ENCODE measurements at places on chromosomes 5 and 9.

DNA sequence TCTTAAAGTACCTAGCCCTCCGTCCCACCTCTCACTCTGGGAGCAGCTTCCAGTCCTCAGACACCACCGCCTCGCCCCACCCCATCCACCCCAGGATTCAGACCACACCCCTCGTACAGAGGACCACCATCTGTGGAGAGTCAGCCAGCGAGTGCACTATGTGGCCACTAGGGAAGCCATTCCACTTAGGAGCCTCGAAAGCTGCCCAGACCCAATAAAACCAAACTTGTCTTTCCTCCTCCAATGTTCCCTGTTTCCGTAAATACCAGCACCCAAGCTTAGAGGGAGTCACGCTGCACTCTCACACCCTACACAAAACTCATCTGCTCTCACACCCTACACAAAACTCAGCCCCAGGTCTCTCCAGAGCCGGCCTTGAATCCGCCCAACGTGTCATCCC is 1.9 kb downstream of the GCNT4 start:
- no peak for DNase-seq

GRCh38 chr9:87178302-87178701 is 231.0 kb upstream of the GAS1 start:
- no peak for DNase-seq

- DNase-seq: no peak
Observed at GRCh38 chr9:31272456-31273295, 1111.8 kb upstream of the ACO1 start.

- DNase-seq: no peak
Observed at GRCh38 chr9:130466537-130467217, 21.9 kb downstream of the ASS1 start.

DNA sequence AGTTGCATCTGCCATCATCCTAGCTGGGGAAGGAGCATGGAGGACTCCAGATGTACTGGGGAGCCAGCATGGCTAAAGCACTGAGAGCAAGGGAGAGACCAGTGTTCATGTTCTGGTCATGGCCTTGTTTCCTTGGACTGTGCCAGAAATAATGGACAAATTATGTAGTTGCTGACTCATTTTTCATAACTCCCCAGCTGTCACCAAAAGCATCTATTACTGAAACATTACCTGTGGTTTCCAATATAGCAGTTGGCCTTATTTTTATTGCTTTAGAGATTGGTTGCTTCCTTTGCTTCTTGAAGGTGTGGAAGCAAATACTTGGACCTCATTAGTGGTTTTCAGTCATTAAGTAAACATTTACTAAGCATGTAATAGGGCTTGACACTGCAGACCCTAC is 11.3 kb downstream of the RALGPS1 start:
- no peak for DNase-seq

- no peak for DNase-seq
Observed at GRCh38 chr5:172343741-172344140, 60.2 kb upstream of the UBTD2 start.

DNA sequence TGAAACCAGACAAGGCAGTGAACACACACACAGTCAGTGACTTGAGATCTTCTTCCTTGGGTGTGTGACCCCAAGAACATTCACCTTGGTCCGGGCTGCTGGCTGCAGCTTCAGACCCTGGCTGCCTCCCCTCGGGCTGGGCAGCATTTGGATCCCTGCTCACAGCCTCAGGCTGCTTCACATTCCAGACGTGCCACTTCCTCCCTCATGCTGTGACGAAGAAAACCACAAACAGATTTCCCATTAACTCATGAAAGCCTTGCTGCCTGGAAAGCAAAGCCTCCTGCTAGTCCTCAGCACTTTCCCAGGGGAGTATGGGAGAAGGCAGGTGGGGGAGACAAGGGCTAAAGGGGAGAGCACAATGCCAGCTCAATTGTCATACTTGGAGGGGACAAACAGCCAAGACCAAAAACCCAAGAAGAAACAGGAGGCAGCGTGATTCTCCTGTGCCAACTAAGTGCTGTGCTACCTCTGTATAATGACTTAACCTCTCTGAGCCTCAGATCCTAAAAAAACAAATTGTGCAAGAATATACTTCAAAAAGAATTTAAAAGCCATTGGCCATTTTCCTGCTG is 594.6 kb upstream of the BRINP1 start:
- no peak for DNase-seq

- DNase-seq: no peak
Observed at GRCh38 chr5:153991168-153991567, 47.5 kb downstream of the FAM114A2 start.

DNA sequence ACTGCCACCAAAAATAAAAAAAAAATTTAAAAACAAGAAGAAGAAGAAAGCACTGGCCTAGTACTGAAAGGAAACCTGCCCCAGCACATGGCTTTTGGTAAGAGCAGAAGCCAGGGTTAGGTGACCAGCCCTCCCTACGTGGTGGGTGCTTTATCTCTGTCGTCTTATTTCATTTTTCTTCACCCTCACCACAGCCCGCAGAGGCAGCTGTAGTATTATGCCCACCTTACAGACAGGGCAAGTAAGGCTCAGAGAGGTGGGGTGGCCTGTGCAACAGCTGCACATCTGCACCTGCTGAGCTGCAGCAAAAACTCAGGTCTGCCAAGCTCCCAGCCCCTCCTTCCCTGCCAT is 140.8 kb upstream of the LMX1B start:
- no peak for DNase-seq

DNA sequence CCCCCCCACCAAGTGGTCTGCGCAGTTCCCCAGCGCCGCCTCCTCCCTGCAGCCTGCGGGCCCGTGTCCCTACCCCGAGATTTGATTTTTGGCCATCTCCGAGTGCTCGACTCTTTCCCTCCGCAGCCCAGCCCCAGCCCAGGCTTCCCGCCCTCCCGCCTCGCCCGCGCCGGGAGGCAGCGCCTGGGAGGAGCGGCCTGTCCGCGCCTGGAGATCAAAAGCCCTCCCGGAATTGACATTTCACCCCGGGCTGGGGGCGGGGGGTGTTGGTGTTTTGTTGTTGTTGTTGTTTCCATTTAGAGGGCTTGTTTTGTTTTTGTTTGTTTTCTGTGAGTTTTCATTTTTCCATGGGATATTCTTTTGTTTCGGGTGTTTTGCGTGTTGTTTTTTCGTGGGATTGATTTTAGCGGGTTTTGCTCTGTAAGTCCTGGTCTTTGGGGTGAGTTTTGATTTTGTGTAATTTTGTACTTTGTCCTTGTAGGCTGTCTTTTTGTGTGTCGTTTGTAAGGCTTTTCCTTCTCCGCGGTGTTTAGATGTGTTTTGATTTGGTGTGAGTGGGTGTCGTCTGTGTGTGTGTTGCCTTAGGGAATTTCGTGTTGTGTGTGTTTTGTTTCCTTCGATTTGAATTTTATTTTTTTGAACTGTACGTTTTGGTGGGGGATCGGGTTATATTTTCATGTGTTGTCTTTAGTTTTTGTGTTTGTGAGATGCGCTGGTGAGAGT is 1.7 kb upstream of the PAX5 start:
- DNase-seq: no peak

GRCh38 chr5:143471666-143472464 is 68.4 kb upstream of the NR3C1 start:
- no peak for DNase-seq

DNA sequence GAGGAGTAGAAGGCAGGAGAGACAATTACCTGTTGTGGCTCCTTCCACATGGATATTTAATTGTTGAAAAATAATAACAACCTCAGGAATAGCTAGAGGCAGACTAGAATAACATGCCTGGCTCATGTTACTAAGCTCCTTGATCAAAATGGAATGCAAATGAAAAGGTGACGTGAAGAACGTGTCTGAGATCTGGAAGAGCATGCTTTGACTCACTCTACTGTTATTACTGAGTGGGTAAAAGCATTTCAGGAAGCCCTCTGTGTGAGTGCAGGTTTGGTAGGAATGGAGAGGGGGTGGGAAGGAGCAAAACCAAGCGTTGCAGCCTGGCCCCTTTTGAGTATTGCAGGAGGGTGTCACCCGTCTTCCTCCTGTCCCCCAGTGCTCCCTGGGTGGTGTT is 84.8 kb downstream of the EQTN start:
- no peak for DNase-seq

DNA sequence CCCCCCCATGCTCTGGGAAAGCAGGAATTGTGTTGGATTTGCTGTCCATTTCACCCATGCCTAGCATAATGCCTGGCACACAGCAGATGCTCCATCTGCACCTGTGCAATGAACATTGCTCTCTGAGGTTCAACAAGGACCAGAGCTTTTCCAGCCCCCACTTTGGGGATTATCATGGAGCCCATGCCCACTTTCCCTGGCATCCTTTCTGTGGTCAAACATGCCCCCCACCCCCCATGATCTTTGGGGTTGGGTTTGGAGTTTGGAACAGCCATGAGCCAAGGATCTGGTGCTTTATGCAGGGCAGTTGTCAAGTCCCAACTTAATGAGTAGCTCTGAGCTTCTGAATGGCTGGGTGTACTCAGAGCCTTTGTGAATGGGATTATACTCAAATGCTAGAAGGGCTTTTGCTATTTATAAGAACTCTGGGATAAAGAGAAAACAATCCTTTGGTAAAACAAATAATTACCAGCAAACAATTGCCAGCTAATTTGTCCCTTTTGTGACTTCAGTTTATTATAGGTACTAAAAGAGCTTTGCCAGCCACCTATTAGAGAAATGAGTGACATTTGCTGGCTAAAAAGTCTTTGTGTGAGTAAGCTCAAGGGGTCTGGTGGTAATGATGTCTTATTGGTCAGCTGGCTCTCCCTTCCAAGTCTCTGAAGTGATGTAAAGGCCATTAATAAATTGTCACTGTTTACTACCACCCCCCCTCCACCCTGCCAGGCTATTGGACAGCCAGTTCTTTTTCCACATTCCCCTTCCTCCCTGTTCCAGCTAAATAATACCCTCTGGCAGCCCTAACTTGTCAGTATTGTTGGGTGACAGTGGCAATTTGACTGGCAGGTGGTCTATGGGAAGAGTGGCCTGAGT is 182.3 kb downstream of the MACROH2A1 start:
- no peak for DNase-seq

GRCh38 chr5:80964919-80965318 is 4.8 kb downstream of the RASGRF2 start:
- DNase-seq: no peak

- DNase-seq: peak; percentile 9
Observed at GRCh38 chr5:111072949-111073682, 1.6 kb downstream of the TSLP start.

DNA sequence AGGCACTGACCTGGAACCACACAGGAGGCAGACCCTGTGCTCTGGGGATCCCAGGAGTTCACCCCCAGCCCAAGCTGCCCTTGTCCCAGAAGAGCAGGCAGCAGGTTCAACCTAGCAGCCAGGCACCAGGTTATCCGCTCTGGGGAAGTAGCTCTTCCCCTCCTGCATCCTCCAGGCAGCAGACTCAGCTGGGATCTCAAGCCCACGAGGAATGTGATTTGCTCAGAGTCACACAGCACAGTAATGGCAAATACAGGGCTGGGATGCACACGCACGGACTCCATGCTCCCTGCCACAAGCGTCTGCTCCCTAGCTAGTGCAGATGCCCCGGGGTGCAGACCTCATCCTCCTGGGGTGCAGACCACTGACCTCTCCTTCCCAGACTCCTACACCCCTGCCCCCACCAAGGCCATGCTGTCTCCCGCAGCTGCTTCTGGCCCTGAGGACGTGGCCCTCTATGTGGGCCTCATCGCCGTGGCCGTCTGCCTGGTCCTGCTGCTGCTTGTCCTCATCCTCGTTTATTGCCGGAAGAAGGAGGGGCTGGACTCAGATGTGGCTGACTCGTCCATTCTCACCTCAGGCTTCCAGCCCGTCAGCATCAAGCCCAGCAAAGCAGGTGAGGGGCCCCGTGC is 25.5 kb downstream of the HK3 start:
- DNase-seq: no peak

- DNase-seq: no peak
Observed at GRCh38 chr5:173789031-173789920, 98.9 kb upstream of the CPEB4 start.

GRCh38 chr5:143434261-143435209 is 31.0 kb upstream of the NR3C1 start:
- peak; percentile 34 for DNase-seq

- DNase-seq: no peak
Observed at GRCh38 chr5:116980581-116980980, 406.0 kb upstream of the SEMA6A start.

DNA sequence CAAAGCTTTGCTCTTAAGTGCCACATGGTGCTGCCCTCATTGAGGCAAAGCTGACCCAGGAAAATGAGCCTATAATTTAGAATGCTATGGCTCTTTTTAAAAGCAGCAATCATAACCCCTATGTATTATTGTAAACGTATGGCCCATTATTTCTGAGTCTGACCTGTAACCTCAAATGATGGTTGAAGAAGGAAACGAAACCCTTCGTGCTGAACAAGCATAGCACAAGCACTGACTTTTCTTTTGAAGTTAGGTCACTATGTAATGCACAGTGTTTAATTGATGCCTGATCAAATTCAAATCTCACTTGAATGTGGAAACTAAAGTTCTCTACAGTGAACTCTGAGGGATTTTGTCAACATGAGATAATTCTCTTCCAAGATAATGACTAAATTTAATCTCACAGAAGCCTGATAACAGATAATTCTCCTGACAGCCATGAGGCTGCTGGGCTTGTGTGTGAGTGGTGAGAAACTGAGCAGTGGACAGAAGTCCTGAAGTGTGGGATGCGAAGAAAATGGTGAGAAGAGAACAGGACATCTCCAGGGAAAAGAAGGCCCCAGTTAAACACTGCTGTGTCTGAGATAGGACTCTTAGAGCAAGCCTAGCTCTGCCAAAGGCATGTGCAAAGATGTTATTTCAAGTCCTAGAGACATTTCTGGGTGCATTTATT is 226.9 kb downstream of the MAN2A1 start:
- DNase-seq: no peak

DNA sequence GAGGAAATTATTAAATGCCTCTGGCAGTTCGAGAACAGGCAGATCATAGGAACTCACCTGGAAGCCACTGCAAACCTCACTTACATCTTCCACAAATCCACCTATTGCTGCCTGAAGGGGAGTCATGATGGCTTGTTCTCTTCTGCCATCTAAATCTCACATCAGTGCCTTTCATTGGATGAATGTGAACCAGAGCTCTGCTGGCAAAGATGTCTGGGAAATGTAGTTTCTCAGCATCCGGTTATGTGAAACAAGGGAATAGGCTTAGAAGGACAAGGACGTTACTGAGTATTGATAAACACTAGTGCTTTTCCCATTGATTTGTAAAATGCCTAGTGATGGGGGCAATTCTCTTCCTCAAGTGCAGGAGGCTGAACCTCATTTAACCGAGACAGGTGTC is 483.3 kb downstream of the ARHGEF28 start:
- DNase-seq: no peak

- DNase-seq: no peak
Observed at GRCh38 chr9:19481121-19481870, 72.5 kb downstream of the ACER2 start.

- DNase-seq: no peak
Observed at GRCh38 chr5:75274486-75274885, 37.8 kb upstream of the ANKRD31 start.

Data from activated T-helper 1 cell treated with Interleukin-2 at 50 U/mL for 16 hours (primary cell).